ENCODE measurements at places on chromosomes 5 and 9. TPM values are rescaled to one million over a fixed set of nuclear protein-coding genes. Genes with fewer than 3 reads are reported as not detected.

The SLC34A1 gene
- total RNA-seq, result 0.63 TPM

The EQTN gene
- not detected for total RNA-seq

The SHC3 gene
- total RNA-seq, result 5.7 TPM

The PCDH12 gene
- total RNA-seq, result 1.5 TPM

The PCDHB7 gene
- total RNA-seq, result 0.50 TPM

The LURAP1L gene
- 3.5 TPM for total RNA-seq

The FBP2 gene
- not detected for total RNA-seq

The GABRA1 gene
- 0.11 TPM for total RNA-seq

The CCNJL gene
- 10.0 TPM for total RNA-seq

The GARNL3 gene
- total RNA-seq, result 17.0 TPM

The NMUR2 gene
- 0.50 TPM for total RNA-seq

The C5orf52 gene
- not detected for total RNA-seq

The MZB1 gene
- total RNA-seq, result 0.68 TPM

DNA sequence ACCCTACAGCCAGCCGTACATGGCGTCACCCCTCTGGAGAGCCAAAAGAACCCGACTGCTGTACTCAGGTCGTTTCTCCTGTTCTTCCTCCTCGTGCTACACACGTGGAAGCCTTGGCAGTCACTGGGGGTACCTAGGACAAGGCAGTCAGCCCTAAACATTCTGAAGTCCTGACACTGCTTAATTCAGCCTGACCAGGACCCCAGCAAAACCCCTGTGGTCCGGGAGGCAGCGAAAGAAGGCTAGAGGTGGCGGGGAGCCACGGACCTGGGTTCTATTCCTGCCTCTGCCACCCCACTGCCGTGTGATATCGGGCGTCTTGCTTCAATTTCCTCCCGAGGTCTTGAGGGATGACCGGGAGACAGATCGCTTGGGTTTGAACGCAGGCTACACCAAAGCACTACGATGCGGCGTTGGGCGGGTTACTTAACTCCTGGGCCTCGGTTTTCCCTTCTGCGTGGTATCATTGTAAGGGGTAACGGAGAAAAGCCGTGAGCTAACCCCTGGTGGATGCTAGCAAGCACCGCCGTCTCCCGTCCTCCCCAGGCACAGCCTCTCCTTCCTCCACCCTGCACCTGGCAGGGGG is 429 bp upstream of the ARL10 start:
- ATAC-seq, result no peak

GRCh38 chr9:98801561-98801960 is 5.2 kb upstream of the ANKS6 start:
- ATAC-seq, result no peak

- ATAC-seq, result no peak
These were observed 8.7 kb downstream of the GRK6 start for GRCh38 chr5:177434942-177435738.

- peak; percentile 96 for ATAC-seq
These were observed 70.0 kb downstream of the SECISBP2 start for GRCh38 chr9:89388084-89388867.

DNA sequence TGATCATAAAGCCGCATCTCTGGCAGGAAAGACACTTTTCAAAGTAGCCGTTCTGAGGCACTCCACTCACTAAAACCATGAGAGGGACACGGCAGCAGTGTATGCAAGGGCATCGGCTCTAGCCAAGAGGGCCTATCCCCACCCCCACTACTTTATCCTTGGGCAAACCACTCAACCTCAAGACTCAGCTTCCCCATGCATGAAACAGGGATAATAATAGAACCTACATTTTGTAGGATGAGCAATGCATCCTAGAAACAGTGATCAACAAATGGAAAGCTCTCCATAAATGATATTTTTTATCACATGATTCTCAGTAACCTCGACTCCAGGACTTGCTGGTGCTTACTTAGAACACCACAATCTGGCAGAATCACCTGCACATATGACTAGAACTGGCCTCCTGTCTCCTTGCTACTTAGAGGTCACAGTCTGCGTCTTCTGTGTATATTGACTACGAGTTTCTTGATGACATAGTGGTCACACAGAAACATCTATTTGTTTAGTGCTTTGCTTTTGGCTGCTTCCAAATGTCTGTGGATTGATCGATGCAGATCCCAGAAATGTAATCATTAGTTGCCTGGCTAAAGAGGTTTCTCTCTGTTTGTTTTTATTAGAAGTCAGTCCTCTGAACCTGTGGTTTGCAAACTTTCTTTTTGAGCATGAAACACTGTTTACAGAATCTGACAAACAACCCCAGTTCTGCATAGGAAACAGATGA is 102.1 kb downstream of the LHFPL2 start:
- no peak for ATAC-seq

- ATAC-seq, result no peak
These were observed 147.2 kb upstream of the IRX2 start for GRCh38 chr5:2898661-2899060.

GRCh38 chr9:13508681-13509080 is 229.2 kb upstream of the MPDZ start:
- no peak for ATAC-seq

- no peak for ATAC-seq
These were observed 31.9 kb downstream of the MRPL36 start for GRCh38 chr5:1767524-1768282.

DNA sequence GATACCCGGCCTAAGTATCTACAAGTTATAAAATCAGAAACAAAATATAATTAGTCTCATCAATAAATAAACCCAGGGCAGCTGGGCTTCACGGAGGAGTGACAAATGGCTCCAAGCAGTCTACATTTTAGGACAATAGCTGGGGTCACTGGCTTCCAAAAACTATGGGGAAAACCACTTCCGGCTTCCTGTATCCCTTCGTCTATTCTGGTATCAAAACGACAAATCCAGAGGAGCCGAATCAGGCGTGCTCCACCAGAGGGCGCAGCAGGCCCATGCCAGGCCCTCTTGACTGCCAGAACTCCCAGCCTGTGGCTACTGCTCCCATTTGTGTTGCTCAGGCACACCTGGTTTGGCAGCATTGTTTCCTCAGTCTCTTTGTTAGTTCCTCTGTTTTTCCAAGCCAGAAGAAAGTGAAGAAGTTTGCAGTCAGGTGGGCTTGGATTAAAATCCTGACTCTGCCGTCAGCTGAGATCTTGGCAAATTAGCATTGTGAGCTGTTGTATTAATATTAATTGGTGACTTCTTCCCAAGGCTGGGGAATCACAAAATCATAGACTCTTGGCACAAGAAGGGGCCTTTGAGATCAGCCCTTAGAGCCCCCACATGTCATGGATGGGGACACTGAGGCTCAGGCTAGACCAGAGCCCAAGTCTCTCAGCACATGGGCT is 11.6 kb upstream of the RAB14 start:
- ATAC-seq, result peak; percentile 88

- ATAC-seq, result no peak
These were observed 29.9 kb downstream of the GLT6D1 start for GRCh38 chr9:135609366-135609955.

DNA sequence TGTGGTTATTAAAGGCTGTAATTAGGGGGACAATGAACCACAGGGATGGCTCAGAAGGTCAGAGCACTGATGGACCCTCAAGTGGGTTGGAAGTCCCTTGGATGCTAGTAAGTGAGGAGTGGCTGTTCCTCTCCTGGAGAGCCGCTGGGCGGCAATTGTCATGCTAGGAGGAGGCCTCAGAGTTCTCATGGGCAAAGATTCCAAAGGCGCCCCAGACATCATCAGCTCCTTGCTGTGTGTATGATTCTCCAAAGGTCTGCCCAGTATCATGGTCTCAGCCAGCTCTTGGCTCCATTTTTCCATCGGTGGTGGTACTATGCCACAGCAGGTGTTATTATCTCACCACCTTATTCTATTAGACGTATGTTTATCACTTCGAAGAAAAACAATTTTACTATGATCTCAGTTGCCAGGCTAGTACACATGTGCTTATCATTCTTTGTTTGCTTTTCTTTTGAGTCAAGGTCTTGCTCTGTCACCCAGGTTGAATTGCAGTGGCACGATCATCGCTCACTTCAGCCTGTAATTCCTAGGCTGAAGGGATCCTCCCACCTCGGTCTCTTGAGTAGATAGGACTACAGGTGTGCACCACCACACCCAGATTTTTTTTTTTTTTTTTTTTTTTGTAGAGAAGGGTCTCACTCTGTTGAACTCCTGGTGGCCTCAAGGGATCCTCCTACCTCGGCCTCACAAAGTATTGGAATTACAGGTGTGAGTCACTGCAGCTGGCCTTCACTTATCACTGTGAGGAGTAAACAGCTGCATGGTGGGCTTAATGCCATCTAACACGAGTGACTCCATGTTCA is 46.8 kb downstream of the EXOSC2 start:
- no peak for ATAC-seq

GRCh38 chr9:87622923-87623322 is 103.0 kb upstream of the CTSL start:
- no peak for ATAC-seq

- peak; percentile 96 for ATAC-seq
These were observed 50.9 kb upstream of the STARD4 start for GRCh38 chr5:111563031-111563822.

- no peak for ATAC-seq
These were observed 16.9 kb upstream of the NTRK2 start for GRCh38 chr9:84652496-84653120.

DNA sequence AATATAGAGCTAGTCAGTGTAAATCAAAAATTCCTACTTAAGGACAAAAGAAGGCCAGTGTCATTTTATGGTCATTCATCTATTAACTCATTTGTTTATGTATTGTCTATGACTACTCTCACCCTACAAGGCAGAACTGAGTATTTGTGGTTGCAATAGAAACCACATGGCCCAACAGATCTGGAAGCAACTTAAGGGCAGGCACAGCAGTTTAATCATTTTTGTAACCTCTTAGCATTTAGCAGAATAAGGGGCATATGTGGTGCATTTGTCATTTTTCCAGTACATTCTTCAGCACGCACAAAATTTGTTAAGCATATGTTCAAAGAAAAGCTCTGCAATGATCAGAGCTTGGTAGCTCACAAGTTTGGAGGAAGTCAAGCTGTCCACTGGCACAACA is 1.1 kb downstream of the FKBP15 start:
- no peak for ATAC-seq

- ATAC-seq, result peak; percentile 59
These were observed 243.4 kb downstream of the SYK start for GRCh38 chr9:91045041-91045440.

- no peak for ATAC-seq
These were observed 6.0 kb upstream of the NIPBL start for GRCh38 chr5:36870399-36871040.

DNA sequence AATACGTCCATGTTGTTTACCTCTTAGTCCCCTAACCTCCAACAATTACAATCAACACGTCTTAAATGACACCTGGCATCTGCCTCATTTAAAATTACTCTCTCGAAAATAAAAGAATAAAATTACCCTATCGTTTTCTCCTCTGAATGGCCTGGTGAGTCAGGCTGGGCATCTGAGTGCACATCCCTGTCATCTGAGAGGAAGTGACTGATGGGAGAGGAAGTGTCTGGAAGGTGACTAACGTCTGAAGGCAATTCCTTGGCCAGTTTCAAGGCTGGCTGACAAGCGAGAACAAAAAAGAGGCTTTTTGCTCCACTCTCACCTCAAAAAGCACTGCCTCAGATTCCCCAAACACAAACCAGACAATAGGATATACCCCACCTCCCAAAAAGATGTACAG is 57.7 kb downstream of the MAPKAP1 start:
- peak; percentile 71 for ATAC-seq

- ATAC-seq, result peak; percentile 72
These were observed 189.0 kb downstream of the PALM2AKAP2 start for GRCh38 chr9:109969011-109969410.

DNA sequence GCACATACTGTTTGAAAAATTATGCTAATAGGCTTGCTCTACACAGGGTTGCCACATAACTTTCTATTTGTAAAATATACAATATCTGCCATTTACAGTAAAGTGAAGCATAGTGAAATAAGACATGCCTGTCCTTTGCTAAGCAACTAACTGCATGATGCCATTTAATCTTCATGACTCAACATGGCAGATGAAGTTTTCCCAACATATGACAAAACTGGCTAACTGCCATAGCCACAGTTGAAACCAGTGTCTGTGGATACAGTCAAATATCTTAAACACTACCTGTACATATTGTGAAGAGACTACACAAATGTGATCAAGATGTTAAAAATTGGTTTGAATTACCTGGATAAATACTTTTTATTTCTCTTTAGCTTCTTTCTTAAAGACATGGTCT is 3.1 kb upstream of the DMAC1 start:
- no peak for ATAC-seq

GRCh38 chr5:45189481-45189880 is 380.7 kb downstream of the MRPS30 start:
- no peak for ATAC-seq

DNA sequence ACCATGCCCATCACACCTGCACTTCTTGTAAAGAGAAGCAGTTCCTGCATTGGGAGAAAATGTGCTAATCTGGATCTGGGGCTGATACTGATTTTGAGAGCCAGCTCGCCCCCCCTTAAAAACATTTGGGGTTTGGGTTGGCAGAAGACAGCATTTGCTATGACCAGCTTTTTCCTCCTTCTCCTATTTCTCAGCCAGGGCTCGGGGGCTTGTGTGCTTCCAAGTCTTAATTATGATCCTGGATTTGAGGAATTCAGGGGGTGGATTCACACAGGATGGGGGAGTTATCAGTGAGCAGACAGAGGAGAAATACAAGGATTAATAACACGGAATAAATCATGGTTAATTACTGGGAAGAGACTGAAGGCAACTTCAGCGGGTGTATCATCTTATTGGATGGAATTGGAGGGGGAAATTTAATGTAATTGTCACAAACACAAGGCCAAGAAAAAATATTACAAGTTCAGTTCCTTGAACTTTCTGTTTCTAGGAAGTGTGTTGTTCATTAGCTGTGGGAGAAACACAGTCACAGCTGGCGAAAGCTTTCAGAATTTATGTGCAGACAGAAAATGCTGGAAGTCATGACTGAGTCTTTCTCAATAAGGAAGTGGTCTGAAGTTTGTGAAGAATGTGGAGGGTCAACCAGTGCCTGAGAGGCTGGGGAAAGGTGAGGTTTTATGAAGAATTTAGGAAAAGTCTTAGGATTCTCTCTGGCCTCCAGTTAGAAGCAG is 15.3 kb downstream of the C9orf152 start:
- ATAC-seq, result peak; percentile 16

DNA sequence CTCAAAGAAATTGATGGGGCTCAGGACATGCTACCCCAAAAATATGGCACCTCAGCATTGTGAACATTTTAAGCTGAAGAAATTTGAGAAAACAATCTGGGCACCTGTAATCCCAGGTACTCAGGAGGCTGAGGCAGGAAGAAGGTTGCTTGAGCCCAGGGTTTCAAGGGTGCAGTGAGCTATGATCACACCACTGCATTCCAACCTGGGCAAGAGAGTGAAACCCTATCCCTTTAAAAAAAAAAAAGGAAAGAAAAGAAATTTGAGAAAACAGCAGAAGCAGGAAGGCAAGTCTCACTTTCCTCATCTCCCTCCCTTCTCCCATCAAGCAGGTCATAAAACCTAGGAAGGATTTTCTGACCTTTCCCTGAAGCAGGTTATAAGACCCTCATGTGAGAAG is 23.6 kb downstream of the TPD52L3 start:
- no peak for ATAC-seq

Measured in motor neuron (in vitro differentiated cells).